Stimulated activated CD8-positive, alpha-beta memory T cell treated with anti-CD3 and anti-CD28 coated beads, Interleukin-4, amount 100 ng/mL, for 1 hour (primary cell): ENCODE measurements at places on chromosomes 3 and 15.

- DNase-seq, result no peak
These were observed 134.1 kb downstream of the LRRK1 start for GRCh38 chr15:101053261-101053660.

DNA sequence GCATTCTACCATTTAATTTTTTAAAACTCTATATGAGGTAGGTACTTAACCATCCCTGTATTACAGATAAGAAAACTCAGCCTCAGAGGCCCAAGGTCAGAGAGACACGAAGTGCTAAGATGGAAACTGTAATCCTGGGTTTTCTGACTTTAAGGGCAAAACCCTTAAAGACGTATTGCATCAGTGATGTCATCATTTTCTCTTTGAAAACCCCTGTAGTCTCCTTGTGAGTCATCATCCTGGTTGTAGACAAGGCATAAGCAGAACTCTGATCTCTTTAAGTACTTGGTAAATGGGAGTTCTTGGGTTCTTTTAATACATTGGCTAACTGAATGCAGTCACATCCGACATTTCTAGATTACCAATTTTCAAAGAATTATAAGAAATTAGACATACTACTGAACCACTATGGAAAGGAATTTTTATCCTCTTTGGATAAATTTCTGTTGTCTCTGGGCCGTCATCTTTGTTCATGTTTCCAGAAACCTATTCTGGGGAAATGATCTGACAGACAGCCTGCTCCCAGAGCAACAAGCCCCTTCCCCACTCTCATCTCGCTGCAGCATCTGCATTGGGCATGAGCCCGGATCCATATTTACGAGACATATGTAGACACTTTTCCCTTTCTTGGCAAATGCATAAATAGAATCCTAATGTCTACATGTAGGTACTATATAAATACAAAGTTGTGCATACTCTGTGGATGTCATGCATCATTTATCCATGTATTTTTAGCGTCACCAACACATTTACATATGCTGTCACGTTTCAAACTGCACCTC is 48.7 kb upstream of the MDFIC2 start:
- DNase-seq, result no peak

DNA sequence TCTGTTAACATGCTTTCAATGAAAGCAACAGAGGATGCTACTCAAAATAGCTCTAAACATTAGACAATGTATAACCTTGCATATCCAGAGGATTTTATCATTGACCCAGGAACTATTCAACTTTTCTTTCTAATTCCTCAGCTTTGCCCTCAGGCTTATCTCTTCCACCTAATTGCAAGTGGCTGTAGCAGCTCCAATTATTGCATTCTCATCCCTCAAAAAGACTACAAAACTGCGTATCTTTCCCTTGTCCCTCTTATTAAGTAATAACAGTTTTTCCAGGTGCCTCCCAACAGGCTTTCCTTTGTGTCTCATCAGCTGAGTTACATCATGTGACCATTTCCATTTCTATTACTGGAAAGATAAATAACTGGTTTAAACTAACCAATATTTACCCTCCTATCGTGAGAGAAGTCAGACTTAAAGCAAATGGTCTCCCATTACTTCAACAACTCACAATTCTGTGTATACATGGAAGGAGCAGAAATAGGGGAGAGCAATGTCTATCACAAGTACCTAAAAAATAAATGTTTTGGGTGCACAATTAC is 78.0 kb upstream of the MBNL1 start:
- no peak for DNase-seq

DNA sequence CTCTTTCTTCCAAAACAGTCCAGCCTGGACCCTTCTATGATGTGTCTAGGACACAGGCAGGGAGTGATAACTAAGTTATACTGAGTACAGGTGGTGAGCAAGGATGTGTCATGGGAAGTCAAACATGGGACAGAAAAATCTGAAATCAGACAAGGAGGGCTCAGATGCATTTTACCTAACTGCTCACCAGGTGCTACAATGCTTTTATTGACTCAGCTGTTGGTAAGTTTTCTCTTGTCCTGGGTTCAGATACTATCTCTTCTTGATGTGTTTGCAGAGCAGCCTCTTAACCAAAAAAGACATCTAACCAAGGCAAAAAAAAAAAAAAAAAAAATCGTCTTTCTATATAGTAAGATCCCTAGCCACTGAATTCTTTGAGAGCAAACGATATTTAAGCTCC is 378.6 kb downstream of the VPS13C start:
- no peak for DNase-seq

DNA sequence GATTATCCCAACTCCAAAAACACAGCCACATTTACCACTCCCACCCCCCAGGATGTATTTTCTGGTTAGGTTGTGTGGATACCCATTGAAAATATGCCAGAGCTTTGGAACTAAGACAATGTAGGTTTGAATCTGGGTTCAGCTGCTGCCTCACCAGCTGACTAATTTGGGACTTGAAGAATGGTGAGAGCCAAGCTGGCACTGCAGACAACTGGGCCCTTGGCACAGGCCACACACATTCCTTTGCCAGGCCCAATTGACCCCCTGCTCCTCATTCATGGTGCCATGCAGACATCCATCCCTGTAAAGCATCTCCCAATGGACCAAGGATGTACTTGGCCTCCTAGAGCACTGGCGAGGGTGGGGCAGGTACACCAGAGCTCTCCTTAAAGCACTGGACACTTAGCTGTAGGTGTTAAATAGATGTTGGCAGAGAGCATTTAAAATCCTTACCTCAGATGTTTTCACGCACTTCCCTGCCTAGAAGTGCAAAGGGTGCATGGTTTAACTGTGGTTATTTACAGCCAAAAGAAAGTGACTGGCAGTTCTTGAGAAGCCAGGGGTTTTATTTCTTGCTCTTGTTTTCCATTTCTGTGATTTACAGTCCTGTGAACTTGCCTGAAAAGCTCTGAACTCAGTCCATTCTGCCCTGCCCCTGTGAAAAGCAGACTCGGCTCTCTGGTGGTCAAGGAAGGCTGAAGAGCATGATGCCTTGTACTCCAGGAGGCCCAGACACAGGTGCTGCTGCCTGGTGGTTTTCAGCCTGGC is 138.5 kb downstream of the CLSTN2 start:
- DNase-seq, result no peak

DNA sequence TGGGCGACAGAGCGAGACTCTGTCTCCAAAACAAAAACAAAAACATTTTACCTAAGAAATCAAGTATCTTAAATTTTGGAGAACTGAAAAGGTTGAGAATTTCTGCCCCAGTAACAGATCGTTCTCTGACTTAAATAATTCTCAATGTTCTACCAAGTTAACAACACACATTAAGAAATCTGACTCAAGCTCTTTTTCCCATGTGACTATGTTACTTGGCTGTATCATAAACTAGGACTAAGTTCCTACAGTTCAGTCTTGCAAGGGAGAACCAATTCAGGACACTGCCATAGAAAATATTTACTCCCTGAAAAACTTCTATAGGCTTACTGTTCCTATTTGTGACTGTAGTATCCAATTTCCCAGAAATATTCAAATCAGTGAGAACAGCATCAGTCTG is 20.9 kb upstream of the USF3 start:
- no peak for DNase-seq
